ENCODE measurements at places on chromosomes 5 and 9. TPM values are rescaled to one million over a fixed set of nuclear protein-coding genes. Genes with fewer than 3 reads are reported as not detected.

DNA sequence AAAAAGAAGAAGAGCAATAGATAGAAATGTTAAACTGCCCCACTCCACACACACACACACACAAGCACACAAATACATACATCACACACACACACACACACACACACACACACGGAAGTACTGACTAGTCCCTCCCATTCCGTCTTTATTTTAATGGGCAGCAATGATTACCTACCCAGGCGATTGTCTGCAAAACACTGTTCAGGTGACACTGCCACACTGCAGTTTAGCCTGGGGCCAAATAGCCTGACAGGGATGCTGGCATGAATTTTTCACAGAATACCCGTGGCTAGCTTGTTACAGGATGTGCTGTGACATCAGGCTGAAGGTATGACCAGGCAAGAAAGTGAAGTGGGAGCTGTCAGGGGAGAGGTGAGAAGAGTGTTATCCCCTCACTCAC lies 86.9 kb downstream of the FRMD3 start:
- no peaks in the 10 kb centered on the region for H3K36me3 ChIP-seq
- no peak for DNase-seq
- H3K27ac ChIP-seq = no peak overlapping the region
- peaks cover 2% of the 10 kb centered on the region for H3K27me3 ChIP-seq

GRCh38 chr5:65204966-65205365 lies 276.8 kb downstream of the ADAMTS6 start:
- H3K27me3 ChIP-seq = peaks cover 4% of the 10 kb centered on the region
- no peak overlapping the region for H3K27ac ChIP-seq
- H3K36me3 ChIP-seq = no peaks in the 10 kb centered on the region
- no peak overlapping the region for H3K4me3 ChIP-seq
- no peak for DNase-seq

DNA sequence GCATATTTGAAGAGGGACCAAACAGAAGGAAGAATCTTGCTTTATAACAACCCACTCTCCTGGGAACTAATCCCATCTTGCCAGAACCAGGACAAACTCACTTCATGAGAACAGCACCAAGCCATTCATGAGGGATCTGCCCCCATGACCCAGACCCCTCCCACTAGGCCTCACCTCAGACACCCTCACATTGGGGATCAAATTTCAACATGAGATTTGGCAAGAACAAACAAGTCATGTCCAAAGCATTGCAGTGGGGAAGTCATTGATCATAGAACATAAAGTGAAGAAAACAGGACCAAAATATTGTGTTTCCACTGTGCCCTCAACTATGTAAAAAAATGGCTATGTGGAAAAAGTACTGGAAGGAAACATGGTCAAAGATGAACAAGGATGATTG lies 43.9 kb downstream of the MAP1B start:
- no peaks in the 10 kb centered on the region for H3K4me1 ChIP-seq
- peaks cover 17% of the 10 kb centered on the region for H3K27me3 ChIP-seq
- no peak for DNase-seq
- H3K36me3 ChIP-seq = no peaks in the 10 kb centered on the region

- DNase-seq = no peak
- no peaks in the 10 kb centered on the region for H3K27me3 ChIP-seq
- no peak overlapping the region for H3K4me3 ChIP-seq
- no peaks in the 10 kb centered on the region for H3K4me1 ChIP-seq
These were observed 42.1 kb upstream of the FAM240B start for GRCh38 chr9:38761999-38762398.

Gene CDH6
- not detected for total RNA-seq

DNA sequence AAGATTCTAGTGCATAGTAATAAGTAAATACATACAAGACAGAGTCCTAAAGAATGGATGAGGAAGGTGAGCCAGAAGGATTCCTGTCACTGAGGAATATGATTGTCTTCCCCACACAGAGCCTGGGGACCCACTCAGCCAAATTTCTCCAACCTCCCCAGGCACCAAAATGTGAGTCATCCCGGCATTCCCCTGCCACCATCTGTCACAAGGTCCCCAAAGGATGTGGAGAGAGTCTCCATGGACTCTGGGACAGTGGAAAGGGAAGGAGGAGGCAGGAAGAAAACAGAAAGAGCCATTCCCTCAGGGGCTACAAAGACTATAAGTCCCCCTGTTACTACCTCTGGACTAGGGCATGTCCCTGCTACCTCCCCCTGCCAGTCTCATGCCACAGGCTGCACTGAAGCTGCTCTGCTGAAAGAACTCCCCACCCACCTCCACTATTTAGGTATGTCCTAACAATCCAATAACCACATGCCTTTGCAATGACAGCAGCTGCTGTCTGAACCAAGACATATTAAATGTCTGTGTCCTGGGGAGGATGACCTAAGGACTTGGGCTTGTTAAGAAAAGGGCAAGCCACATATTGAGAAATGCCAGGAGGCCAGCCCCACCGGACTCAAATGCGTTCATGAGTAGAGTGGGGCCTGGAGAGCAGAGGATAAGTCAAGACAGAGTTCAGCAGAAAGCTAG lies 10.7 kb upstream of the OR5C1 start:
- DNase-seq = no peak
- H3K27ac ChIP-seq = no peak overlapping the region
- no peak overlapping the region for H3K4me3 ChIP-seq
- no peaks in the 10 kb centered on the region for H3K36me3 ChIP-seq
- H3K27me3 ChIP-seq = no peaks in the 10 kb centered on the region
- no peaks in the 10 kb centered on the region for H3K4me1 ChIP-seq

Gene BARHL1
- not detected for total RNA-seq
